ENCODE measurements at places on chromosomes 16 and 17.

DNA sequence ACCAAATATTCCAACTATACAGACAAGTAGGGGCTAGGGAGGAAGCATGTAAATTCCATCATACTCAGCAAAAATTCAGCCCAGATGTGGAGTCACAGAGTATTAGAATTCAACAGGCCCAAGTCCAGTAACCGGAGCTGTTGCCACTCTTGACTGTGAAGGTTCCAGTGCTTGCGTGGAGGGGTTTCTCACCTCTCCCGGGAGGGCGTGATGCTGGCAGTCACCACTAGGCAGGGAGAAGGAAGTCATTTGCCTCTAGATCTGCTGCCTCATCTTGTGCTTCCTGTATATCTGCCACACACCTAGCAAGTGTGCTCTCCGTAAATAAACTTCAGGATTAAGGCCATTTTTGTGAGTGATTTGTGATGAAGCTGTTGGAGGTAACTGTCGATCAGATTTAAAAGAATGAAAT is 1.0 kb upstream of the CKLF start:
- no peak for DNase-seq
- H3K4me1 ChIP-seq = peaks cover 18% of the 10 kb centered on the region
- no peaks in the 10 kb centered on the region for H3K36me3 ChIP-seq
- H3K27ac ChIP-seq = peak overlapping the region; percentile 88

GRCh38 chr16:83136419-83136818 is 509.6 kb downstream of the CDH13 start:
- no peak overlapping the region for H3K4me3 ChIP-seq
- DNase-seq = no peak
- H3K36me3 ChIP-seq = no peaks in the 10 kb centered on the region
- no peaks in the 10 kb centered on the region for H3K4me1 ChIP-seq
- no peak overlapping the region for H3K27ac ChIP-seq

DNA sequence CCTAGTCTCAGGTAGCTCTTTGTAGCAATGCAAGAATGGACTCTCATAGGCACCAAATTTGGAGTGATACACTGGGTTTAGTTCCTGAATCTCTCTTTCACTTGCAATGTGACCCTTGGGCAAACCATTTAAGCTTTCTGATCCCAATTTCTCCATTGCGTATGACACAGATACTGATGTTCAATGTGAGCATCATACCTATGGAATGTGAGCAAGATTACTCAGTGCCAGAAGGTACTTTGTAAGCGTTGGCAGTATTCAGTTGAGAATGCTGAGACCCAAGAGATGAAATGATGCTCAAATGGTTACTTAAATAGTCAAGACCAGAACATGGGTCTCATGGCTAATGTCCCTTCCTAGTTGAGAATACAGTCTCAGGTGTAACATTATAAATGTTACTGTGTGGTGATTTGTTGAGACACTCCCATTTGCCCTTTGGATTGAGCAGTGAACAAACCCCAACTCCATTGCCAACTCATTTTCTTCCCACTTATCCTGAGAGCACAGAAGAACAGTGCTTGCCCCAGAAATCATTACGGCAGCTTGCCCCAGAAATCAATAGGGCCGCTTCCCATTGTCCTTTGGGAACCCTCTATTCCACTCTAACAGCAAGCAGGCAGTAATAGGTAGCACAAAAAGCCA is 134.1 kb downstream of the SOX9 start:
- H3K4me3 ChIP-seq = no peak overlapping the region
- no peak overlapping the region for H3K27ac ChIP-seq
- H3K4me1 ChIP-seq = no peaks in the 10 kb centered on the region
- no peak for DNase-seq
- H3K27me3 ChIP-seq = no peaks in the 10 kb centered on the region
- no peaks in the 10 kb centered on the region for H3K36me3 ChIP-seq

DNA sequence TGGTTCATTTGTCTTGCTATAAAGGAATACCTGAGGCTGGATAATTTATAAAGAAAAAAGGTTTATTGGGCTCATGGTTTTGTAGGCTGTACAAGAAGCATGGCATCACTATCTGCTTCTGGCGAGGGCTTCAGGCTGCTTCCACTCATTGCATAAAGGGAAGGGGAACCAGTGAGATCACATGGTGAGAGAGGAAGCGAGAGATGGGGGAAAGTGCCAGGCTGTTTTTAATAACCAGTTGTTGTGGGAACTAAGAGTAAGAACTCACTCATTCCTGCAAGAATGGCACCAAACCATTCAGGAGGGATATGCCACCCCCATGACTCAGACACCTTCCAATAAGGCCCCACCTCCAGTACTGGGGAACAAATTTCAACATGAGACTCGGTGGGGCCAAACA is 24.3 kb downstream of the SPECC1 start:
- H3K27ac ChIP-seq = no peak overlapping the region
- no peaks in the 10 kb centered on the region for H3K4me1 ChIP-seq
- no peak overlapping the region for H3K4me3 ChIP-seq
- DNase-seq = no peak
- no peaks in the 10 kb centered on the region for H3K27me3 ChIP-seq

- no peaks in the 10 kb centered on the region for H3K4me1 ChIP-seq
- no peak overlapping the region for H3K4me3 ChIP-seq
- H3K36me3 ChIP-seq = no peaks in the 10 kb centered on the region
- H3K27ac ChIP-seq = no peak overlapping the region
Measured at GRCh38 chr16:79659344-79659743, 58.8 kb upstream of the MAF start.

DNA sequence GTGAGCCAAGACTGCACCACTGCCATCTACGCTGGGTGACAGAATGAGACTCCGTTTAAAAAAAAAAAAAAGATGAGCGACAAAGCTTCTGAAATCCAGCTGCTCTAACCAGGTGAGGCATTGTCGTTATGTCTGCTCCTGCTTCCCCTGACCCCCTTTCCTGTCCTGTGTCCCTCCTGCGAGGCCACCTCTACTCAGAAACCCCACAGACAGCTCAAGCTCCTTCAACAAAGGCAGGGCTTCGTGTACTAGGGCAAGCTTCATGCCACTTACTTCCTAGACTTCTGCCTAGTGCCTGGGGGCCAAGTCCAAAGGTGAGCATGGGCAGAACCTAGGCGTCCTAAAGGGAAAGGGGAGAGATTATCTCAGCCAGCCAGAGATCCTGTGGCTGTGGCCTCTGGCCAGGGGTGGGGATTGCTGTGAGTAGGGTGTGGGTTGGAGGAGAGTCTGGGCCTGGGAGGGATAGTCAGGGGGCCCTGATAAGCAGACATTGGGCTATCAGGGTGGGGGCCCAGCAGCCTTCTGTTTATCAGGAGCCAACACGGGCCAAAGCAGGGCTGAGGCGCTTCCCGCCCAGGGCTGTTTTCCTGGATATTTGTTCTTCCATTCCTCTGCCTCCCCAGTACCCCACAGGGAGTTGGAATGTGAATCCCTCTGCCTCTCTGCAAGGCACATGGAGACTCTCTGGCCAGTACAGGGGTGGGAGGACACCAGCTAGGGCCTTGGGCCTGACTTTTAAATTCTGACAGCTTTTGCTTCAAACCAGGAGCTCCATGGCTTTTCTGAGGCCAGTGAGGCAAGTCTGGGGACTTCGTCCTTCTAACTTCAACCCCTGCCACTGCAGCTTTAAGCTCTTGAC is 10.4 kb downstream of the ERAL1 start:
- H3K4me3 ChIP-seq = no peak overlapping the region
- H3K27ac ChIP-seq = no peak overlapping the region
- H3K36me3 ChIP-seq = peaks cover 6% of the 10 kb centered on the region
- no peaks in the 10 kb centered on the region for H3K27me3 ChIP-seq
- H3K4me1 ChIP-seq = no peaks in the 10 kb centered on the region

All from thoracic aorta (tissue), 2 donors.